ENCODE measurements at places on chromosomes 4 and X.

DNA sequence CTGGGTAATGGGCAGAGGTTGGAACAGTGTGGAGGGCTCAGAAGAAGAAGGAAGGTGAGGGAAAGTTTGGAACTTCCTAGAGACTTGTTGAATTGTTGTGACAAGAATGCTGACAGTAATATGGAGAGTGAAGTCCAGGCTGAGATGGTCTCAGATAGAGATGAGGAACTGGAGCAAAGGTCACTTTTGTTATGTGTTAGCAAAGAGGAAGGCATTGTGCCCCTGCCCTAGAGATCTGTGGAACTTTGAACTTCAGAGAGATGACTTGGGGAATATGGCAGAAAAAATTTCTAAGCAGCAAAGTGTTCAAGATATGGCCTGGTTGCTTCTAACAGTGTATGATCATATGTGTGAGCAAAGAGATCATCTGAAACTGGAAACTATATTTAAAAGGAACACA lies 37.9 kb upstream of the MSX1 start:
- DNase-seq, result no peak

GRCh38 chr4:81631958-81632441 lies 160.3 kb upstream of the RASGEF1B start:
- peak; percentile 96 for DNase-seq

- peak; percentile 37 for DNase-seq
Measured at GRCh38 chr4:46506876-46507275, 116.9 kb upstream of the GABRA2 start.

- peak; percentile 17 for DNase-seq
Measured at GRCh38 chr4:19438233-19438632, 813.5 kb upstream of the SLIT2 start.

DNA sequence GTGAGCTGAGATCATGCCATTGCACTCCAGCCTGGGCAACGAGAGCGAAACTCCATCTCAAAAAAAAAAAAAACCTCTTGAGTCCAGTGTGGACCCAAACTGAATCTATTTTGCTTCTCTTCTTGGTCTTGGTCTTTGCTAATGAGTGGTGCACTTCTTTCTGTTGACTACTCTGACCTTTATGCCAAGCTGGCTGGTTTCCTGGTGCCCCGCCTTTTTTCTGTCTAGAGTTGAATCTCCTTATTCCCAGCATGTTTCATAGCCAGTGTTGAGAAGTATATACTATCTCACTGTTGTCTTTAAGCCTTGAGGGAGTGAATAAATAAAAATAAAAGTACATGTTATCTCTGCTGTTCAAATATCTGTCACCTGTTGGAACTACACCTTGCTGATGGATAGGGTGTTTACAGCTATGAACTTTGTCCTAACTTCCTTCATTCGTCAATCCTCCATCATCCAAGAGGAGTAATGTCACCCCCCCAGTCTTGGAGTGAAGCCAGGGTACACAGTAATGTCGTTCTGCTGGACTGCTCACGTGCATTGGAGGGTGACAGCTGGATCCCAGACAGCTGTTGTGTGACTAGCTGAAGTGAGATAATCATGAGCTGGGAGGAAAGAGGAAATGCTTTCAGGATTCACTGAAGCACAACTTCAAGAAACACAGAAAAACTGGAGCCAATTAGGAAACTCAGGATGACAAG lies 99.3 kb upstream of the PRKG2 start:
- peak; percentile 70 for DNase-seq

All from fibroblast of skin of abdomen (primary cell).